ENCODE measurements at places on chromosomes 3 and 15.

GRCh38 chr3:47377186-47377585, 3.6 kb upstream of the PTPN23 start:
- no peak for DNase-seq

GRCh38 chr3:127870156-127870555, 44.9 kb upstream of the KBTBD12 start:
- no peak for DNase-seq

GRCh38 chr3:120062474-120062873, 31.8 kb downstream of the GSK3B start:
- DNase-seq = no peak

- no peak for DNase-seq
These were observed 12.6 kb upstream of the HRG start for GRCh38 chr3:186653080-186653707.

DNA sequence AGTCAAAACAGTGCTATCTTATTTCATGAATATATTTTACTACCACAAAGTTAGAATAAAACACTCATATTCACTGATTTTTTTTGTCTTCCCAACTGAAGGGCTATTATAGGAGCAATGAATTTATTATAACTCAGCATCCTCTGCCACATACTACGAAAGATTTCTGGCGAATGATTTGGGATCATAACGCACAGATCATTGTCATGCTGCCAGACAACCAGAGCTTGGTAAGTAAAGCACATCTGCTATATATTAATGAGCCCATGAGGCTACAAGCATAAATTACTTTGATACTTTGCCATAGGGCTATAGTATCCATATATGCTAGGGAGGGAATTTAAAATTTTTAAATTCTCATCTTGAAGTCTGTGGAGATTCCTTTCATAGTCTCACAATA, 95.9 kb downstream of the FEZF2 start:
- DNase-seq = no peak

DNA sequence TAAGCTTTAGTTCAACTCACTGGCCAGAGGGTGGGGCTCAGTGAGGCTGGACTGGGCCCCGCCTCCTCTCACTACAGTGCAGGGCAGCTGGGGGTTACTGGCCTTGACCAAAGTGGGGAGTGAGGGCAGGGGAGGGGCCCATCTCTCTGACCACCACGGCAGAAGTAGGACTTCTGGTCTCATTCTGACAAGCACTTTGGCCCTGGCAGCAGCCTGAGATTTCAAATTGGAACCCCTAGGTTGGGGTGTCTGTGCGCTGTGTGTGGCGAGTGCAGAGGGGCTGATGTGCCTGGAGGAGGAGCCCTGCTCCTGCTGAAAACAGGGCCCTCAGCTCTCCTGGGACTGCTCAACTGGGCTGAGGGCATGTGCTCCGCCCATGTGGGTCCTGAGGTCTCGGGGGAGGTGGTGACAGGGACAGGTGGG, 60.3 kb upstream of the RPL32 start:
- no peak for DNase-seq

DNA sequence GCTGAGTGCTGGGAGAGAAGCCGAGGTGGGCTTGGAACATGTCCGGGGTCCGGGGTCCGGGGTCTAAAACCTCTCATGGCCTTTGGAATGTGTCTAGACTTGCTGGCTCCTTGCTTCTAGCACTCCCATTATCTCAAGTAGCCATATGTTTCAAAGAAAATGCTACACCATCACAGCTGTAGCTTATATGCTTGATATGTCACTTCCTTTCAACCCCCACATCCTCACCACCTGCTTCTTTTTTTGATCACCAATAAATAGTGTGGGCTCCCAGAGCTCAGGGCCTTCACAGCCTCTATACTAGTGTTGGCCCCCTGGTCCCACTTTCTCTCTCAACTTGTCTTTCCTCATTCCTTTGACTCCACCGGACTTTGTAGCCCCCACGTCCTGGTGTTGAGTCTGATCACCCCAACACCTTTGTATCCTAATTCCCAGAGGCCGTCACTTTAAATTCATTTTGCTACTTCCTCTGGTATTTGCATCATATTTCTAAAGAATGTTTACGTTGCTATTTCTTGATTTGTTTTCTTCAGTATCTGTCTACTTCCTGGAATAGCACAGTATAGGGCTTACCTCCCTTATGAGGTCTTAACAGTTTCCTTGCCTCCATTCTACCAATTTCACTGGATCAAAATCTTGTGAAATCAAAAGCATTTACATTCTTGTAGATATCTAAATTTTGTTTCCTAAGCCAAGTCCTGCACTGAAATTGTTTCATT, 71.9 kb upstream of the CHRNB4 start:
- no peak for DNase-seq

DNA sequence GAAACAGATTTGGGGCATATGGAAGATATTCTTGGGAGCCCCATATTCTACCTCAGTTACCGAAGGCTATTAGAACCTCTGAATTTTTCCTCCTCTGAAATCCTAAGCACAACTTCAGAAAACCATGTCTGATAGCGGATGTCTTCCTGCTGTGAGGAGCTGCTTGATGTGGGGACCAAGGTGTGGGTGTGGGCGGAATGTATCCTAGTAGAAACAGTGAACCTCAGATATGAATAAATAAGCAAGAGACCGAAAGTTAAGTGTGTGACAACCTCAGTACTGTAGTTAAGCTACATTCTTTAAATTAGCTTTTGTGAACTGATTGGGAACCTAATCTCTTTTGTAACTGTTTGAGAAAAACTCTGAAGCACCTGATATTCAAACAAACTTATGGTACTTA, 46.9 kb downstream of the SENP2 start:
- DNase-seq = no peak

DNA sequence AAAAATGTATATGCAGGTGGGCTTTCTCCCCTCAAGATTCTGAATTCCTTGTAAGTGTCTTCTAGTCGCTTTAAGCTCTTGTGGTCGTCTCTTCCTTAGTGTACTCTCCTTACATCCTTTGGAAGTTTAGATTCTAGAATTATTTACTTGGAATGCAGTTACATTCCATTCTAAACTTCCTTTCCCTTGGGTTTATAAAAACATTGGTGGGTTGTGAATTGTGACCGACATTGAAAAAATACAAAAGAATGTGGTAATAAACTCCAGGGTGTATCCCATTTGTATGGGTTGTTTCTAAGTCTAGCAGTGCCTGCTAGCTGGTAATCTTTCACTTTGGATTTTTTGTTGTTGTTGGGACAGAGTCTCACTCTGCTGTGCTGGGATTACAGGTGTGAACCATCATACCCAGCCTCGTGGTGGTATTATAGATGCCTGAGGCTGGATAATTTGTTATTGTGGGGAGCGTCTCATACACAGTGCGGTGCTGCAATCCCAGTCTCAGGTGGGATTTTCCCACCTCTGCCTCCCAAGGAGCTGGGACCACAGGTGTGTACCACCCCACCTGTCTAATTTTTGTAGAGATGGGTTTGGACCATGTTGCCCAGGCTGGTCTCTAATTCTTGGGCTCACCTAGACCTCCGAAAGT, 9.1 kb downstream of the CHD2 start:
- no peak for DNase-seq

- no peak for DNase-seq
These were observed 34.0 kb upstream of the ZPLD1 start for GRCh38 chr3:102400766-102401165.

- DNase-seq = no peak
These were observed 22.2 kb upstream of the TXNRD3 start for GRCh38 chr3:126676919-126677705.

DNA sequence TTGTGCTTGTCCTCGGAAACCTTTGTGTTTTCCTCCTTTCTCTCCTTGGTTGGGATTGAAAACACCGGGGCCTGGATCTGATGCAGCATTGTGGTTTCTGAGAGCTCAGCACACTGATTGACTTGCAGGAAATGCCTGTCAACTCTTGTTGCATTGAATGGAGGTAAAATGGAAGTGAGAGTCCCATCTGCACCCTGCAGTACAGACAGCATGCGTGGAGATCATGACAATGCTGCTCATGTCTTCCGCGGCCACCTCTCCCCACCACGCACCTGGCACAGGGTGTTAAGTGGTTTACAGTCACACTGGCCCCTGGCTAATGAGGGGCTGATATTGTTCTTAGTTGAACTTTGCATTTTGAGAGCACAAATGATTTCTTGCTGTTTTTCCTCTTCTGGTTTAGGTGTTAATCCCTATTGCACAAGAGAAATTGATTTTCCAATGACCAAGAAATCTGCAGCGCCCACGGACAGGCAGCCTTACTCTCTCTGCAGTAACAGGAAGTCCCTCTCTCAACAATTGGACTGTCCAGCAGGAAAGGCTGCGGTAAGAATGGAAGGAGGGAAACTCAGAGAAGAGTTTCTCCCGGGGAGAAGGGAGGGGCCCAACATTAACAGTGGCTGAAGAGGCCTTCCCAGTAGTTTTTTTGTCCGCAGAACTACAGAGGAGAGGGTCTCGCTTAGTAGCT, 58.5 kb downstream of the STARD5 start:
- DNase-seq = no peak

DNA sequence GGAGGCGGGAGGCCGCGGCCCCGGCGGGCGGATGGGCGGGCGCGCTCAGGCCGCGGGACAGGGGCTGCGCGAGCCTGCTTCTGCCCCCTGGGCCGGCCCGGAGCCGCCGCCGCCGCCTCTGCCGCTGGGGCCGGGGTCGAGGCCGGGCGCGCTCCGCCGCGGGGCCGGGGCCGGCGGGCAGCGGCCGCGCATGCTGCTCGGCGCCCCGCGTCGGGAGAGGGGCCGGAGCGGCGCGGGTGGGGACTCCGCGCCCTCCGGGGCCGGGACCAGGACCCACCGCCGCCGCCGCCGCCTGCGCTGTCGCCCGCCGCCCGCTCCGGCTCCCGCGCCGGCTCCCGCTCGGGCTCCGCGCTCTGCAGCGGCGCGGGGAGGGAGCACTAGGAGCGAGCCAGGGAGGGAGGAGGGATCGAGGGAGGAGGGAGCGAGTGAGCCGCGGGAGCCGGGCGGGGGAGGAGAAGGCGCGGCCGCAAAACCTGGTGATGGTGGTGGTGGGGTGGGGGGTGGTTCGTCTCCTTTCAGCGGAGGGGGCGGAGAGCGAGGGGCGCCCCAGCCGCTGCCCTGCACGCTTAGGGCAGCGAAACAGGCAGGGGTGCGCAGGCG, at the start of gene LINGO1:
LINGO1 (minus strand) TSS at position 379 of the 600 bp plus-strand sequence. CDS start 597 bp downstream, outside the sequence.
- DNase-seq = no peak

GRCh38 chr3:171351676-171352075, 108.5 kb downstream of the TNIK start:
- peak; percentile 19 for DNase-seq

Data from NCI-H1092 treated with DMSO at 0.1 percent for 48 hours (cell line).